ENCODE measurements at places on chromosomes 7 and 10.

DNA sequence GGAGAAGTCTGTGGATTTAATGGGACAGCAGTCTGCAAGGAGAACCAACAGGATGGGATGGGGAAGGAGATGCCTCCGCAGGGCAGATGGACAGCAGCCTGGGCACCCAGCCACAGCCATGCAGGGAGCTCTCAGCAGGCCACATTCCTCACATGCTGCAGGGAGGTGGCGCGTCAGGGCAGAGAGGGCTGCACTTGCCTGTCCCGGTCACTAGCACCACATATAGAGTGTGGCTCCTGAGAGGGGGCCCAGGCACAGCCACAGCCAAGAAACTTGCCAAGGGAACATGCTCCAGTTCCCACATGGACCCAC is 86.8 kb upstream of the ZMIZ1 start:
- DNase-seq, result no peak

DNA sequence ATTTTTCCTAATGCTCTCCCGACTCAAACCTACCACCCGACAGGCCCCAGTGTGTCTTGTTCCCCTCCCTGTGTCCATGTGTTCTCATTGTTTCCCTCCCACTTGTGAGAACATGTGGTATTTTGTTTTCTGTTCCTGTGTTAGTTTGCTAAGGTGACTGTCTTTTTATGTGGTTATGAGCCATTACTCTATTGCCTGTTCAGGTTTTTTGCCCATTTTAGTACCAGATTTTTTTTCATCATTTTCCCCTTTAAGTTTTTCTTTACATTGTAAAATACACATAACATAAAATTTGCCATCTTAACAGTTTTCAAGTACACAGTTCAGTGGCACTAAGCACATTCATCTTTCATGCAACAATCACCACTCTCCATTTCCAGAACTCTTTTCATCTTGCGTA is 133.5 kb downstream of the GPR158 start:
- no peak for DNase-seq

GRCh38 chr10:46530249-46531186 is 25.9 kb downstream of the GPRIN2 start:
- DNase-seq, result no peak

- DNase-seq, result no peak
These were observed 53.1 kb downstream of the SLC16A12 start for GRCh38 chr10:89482256-89482655.

- no peak for DNase-seq
These were observed 52.6 kb upstream of the DNAAF5 start for GRCh38 chr7:673681-674453.

DNA sequence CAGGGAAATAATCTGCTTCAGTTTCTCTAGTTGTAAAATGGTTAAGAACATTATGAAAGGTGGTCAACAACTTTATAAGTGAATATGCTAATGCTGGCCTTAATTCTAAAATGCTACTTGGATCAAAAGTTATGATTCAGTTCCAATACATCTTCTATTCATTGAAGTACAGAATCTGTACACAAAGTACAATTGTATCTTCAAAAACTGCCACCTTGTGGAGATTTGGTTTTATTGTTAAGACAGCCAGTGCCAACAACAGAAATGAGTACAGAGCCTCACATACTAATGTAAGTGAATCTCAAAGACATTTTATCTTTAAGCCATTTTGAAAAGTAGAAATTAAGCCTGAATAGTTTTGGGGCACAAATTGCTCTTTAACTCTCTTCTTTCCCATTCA is 194.0 kb downstream of the CFTR start:
- DNase-seq, result no peak

GRCh38 chr7:106484562-106484961 is 176.4 kb downstream of the CCDC71L start:
- no peak for DNase-seq

GRCh38 chr7:155282671-155283070 is 15.0 kb upstream of the INSIG1 start:
- no peak for DNase-seq

GRCh38 chr10:103080891-103081581 is 112.0 kb downstream of the NT5C2 start:
- no peak for DNase-seq

DNA sequence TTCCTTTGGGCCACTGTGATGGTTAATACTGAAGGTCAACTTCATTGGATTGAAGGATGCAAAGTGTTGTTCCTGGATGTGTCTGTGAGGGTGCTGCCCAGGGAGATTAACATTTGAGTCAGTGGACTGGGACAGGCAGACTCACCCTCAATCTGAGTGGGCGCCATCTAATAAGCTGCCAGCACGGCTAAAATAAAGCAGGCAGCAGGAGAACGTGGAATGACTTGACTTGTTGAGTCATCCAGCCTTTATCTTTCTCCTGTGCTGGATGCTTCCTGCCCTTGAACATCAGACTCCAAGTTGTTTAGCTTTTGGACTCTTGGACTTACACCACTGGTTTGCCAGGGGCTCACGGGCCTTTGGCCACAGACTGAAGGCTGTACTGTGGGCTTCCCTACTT is 1046.9 kb downstream of the TYW1 start:
- DNase-seq, result no peak

- DNase-seq, result no peak
These were observed 1.4 kb downstream of the LRRC18 start for GRCh38 chr10:48938281-48938680.

Measured in activated naive CD4-positive, alpha-beta T cell treated with Interleukin-2 at 50 U/mL for 16 hours (primary cell).